AG08396 (cell line): ENCODE measurements at places on chromosomes 4 and X.

- DNase-seq = no peak
Observed at GRCh38 chrX:19761554-19762295, 125.7 kb downstream of the SH3KBP1 start.

DNA sequence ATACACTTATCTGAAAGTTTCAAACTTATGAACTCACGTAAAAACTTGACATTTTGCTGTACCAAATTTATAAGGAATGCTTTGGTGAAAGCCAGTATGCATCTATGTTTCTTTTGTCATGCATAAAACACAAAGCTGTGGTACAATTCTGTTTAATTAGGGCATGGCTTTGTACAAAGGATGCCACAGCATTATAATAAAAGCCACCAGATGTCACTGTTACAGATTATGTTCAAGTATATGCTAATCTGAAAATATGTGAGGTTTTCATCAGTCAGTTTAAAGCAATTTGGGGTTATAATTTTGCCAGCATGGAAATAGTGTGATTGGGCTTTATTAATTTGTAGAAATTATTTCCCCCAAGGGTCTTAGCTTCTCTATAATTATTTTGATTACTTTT, 69.0 kb downstream of the ATOH1 start:
- no peak for DNase-seq

DNA sequence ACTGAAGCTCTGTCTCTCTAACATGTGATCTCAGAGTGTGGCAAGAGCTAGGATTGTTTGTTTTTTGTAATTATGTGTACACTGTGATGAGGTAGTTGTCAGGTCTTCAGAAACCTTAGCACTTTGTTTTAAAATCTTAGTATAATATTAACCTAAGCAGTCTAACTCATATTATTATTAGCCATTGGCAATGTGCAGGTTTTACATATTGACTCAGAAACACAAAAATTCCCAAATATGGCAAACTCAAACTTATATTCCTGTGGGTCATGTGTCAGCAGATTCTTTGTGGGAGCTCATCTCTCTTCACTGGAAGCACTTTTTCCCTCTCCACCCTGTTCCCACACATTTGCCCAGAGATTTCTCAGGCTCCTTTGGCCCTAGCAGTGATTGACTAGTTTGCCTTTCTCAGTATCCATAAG, 8.2 kb upstream of the PWWP3B start:
- no peak for DNase-seq

DNA sequence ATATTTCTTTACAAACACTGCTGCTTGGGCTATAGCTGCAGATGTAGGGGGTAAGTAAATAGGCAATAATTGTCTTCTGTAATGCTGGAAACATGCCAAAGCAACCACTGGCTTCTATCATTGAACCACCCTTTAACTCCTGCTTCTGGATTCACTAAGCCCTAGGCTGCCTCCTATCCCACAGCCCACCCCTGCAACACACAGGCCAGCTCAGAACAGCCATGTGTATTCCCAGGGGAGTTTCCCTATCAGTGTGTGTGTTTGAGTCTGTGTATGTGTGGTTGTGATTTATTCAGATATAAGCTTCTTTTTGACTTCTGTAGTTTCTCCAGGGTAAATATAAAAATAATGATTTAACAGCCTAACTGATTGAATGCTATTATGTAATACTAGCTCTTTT, 291.3 kb downstream of the PCDH10 start:
- no peak for DNase-seq

DNA sequence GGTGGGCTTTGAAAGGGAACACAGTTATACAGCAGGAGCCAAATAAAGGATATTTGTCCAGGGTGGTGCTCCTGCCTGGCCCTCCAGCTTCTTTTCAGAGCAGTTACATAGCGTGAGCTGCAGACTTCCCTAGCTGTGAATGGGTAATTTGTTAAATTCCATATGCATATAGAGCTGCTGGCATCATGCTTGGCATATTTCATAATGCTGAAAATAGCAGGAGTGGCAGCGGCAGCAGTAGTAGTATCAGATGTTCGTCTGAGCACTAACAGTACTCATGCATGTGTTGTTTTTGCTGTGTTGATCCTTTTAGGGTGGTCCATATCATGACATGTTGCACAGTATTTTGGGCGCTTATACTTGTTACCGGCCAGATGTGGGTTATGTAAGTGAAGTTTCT, 33.6 kb upstream of the TADA2B start:
- DNase-seq = no peak

GRCh38 chr4:114132830-114133229, 153.4 kb upstream of the ARSJ start:
- DNase-seq = no peak

DNA sequence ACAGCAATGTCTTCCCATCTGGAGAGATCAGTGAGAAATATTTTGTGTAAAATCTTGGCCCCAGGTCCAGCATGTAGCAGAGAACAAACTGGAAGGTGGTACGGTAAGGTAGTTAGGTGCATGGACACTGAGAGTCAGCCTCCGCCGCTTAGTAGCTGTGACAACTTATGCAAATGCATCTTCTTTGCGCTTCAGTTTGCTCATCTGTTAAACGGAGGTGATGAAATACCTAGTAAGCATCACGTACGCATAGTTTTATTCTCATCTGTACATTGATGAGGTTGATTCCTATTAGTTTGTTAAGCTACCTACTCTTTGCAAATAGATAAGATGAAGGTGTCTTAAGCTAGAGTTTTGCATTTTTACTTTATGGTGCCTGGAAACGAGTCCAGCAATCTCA, 80.0 kb upstream of the MSX1 start:
- no peak for DNase-seq

DNA sequence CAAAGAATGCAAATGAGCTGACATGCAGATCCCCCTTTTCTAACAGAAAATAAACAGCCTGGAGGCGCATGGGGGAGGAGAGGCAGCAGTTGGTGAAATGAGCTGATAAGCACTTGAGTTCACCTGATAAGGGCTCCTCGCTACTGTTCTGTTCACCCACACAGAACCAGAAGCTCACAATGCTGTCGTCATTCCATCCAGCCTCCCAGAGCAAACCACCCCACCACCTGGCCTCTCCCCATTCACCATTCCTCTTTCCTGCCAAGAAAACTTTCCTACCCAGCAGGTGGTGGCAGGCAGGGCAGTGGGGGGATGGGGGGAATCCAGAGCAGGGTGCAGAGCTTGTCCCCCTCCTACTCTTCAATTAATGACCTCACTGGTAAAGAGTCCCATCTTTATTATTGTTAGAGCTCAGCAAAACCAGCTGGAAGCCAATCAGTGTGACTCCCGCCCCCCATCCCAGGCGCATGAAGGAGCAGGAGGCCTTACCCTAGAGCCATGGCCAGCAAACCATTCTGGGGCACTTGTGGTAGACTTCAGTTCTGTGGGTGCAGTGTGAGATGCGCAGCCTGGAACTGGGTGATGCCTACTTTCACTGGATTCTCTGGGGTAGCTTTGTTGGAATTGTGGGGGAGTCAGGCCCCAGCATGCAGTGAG, 350.3 kb downstream of the ZIC3 start:
- no peak for DNase-seq

DNA sequence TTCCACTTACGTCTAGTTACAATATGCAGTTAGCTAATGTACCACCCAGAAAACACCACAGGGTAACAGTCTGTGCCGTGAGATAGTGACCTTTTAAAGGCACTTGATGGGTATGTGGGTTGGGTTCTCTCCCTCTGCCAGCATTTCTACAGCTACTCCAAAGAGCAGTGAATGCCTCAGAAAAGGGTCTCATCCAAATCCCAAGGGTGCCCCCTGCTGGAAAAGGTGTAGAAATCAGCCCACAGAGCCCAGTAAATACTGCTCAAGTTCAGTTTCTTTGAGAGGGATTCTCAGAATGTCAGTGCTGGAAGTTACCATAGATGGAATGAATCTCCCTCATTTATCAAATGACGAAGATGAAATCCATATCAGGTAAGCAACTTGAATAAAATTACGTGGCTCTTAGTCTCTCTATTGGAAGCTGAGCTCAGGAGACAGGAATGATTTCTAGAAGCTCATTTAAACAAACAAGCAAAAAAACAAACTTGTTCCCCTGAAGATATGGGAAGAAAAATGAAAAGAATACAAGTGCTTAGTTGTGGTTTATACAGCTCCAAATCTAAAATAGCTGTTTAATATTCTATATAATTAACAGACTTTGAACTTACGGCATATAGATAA, 9.5 kb downstream of the RNF175 start:
- DNase-seq = peak; percentile 66

DNA sequence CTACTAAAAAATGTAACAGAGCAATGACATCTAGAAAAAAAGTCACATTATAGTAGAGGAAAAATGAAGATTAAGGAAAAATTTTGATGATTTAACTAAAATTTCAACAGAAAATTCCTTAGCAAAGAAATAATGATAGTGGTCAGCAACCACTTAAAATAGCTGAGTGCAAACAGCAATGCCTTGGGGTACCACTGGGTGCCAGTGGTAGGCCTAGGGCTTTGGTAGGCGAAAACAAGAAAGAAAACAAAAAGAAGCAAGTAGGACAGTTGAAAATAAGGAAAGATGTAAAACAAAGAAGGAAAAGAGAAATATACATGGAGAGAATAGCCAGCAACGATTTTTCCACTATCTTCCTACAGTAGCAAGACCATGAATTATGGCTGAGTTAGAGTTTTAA, 313.5 kb upstream of the IRS4 start:
- DNase-seq = no peak

DNA sequence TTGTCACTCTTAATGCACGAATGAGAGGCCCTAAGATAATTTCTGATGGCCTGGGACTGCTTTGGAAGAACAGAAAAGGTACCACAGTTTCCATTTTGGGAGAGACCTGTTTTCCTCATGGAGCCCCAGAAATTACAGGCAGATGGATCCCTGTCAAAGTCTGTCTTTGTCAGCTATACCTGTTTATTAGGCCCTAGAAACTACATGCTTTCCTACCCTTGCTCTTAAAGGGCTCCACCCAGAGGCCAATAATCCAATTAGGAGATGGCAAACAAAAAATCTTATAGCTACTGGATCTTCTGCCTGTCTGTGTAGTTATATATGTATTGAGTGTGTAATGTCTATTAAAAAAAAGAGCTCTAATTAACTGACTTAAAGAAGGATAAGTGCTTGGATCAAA, 141.3 kb downstream of the NR3C2 start:
- DNase-seq = no peak

GRCh38 chrX:31298916-31299315, 227.1 kb upstream of the FTHL17 start:
- no peak for DNase-seq

GRCh38 chr4:68451246-68452211, 4.3 kb downstream of the TMPRSS11E start:
- DNase-seq = no peak

GRCh38 chrX:150202641-150203247, 160.4 kb upstream of the MAMLD1 start:
- DNase-seq = no peak

DNA sequence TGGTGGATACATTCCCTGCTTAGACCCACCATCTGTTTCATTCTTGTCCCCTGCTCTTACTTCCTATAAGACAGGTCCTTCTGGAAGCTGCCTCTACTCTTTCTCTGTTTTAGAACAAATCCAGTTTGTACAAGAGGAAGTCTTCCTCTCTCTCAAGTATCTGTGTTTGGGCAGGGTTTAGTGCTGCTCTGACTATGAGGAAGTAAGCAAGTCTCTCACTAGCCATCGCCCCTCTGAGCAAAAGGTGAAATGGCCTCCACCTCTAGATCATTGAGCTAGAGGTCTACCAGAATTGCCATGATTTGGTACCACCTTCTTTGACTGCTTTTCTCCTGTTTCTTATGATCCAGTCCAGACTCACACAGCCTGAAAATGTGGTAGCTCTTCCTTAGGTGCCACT, 8.4 kb downstream of the BTK start:
- no peak for DNase-seq

- DNase-seq = peak; percentile 7
Observed at GRCh38 chr4:19224820-19225219, 1026.9 kb upstream of the SLIT2 start.

DNA sequence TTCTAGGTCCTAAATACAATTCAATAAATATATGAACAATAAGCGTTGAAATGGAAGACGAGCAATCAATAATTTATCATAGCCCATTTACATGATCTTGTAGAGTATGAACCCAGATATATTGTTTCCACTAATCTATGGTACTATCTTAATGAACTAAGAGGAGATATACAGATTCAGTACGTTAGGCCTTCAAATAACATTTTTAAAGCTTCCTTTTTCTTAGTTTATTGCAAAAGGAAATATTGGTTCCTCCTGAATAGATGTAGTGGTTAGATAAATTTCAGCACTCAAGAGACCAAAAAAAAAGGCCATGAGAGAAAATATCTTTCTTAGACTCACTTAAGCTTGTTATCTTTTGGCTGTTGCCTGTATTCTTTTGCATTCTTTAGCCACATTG, 147.5 kb upstream of the PITX2 start:
- DNase-seq = no peak
